ENCODE measurements at places on chromosomes 3 and 15.

DNA sequence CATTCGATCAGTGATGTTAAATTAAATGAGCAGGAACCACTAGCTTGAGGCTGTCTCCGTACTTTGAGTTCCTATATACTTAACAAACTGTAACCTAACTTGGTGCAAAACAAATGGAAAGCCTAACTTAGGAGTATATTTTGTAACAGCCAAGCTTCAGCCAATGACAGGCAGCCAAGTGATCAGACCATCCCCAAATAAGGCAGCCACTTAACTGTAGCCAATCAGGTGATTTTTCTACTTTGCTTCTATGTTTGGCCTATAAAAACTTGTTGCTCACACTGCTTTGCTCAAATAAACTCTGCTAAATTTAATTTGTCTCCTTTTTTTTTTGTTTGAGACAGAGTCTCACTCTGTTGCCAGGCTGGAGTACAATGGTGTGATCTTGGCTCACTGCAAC, 19.3 kb upstream of the ZNF770 start:
- no peak for DNase-seq

DNA sequence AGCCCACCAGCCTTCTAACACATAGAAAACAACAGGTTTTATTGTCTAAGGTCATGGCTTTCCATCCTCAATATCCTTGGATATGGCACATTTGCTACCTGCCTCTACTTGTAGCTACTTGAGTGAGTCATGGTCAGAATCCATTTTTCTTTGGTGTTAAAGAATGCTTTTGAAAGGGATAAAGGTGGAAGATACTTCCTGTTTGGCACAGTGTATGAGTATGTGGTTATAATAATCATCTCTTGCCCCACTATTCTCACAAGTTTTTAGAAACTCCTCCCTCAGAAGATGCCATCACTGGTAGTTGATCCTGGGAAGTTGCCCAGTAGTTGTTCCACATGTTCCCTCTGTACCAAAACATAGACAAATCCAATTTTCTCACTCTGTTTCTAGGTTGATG, 508.6 kb upstream of the IL12A start:
- no peak for DNase-seq

DNA sequence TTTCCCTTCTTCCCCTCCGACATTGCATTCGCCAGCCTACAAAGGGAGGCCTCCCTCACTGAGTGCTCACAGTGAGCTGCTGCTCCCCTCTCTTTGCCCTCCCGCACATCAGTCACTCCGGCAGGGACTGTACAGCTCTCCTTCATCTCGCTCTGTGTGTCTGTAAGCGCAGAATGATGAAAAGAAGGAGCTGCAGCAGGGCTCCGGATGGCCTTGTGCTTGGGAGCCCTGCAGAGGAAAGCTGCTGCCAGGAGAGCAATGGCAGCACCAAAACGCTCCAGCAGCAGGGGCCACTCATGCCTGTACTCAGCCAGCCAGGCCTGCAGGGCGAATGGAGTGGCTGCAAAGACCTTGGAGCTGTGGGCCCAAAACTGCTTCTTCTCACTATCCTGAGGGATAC, 107.0 kb upstream of the NSMCE3 start:
- DNase-seq, result no peak

DNA sequence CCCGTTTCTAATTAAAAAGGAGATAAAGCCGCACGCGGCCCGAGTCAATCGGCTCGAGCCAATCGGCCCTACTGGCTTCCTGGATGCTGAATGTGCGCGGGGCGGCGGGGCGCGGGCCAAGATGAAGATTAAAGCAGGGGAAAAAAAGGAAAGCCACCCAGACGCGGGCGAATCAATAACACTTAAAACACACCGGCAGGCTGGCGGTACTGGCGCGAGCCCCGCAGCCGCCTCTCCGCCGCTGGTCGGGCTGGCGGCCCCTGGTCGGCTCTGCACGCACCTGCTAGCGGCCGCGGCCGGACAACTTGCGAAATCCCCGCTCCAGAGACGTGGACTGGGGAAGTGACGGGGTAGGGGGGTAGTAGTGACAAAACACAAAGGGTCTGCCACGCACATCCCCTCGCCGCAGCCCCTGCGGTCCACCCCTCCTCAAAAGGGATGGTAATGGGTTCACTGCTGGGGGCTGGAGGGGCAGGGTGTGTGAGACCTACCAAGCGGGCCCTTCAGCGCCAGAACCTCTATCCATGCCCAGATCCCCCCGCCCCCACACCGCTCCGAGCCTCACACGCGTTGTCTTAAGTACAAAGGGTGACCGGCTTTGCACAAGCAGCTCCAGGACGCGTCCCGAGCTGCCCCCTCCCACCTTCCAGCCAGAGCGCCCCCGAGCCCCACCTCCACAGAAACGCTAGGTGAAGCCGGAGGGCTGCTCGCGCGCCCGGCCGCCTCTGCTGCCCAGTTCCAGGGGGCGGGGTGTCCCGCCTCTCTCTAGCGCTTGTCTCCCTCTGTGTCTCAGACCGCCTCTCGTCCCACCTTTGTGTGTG, 1.4 kb downstream of the WNT7A start:
- no peak for DNase-seq

DNA sequence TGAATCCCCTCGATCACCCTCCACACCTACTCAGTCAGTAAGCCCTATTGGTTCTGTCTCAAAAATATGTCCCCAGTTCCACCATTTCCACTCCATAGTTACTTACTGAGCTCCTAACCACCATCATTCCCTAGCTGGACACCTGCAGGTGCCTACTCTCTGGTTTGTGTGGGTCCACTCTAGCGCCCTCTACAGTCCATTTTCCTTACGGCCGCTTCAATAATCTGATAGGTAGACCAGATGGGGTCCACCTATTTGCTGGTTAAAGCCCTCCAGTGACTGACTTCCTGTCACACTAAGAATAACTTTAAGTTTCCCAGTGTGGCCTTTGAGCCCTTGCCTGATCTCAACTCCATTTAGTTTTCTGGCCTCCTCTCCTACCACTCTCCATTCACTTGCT, 5.0 kb downstream of the GXYLT2 start:
- no peak for DNase-seq

GRCh38 chr3:110165370-110165743, 828.0 kb upstream of the DPPA4 start:
- no peak for DNase-seq

DNA sequence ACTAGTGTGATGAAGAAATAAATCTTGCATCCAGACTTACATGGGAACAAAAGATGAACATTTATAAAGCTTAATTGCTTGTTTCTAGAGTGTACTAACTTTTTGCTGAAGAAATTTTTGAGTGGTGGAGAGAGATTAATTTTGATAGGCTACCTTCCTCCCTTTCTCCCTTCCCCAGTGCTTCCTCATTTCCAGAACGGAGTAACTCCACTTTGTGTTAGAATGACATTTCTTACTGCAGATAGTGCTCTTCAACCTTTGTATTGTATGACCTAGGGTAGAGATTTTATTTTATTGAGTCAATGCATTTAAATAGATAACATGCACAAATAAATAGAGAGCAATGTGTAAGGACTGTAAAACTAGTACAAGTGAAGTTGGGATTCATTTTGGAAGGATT, 1.9 kb downstream of the ATP1B3 start:
- no peak for DNase-seq

DNA sequence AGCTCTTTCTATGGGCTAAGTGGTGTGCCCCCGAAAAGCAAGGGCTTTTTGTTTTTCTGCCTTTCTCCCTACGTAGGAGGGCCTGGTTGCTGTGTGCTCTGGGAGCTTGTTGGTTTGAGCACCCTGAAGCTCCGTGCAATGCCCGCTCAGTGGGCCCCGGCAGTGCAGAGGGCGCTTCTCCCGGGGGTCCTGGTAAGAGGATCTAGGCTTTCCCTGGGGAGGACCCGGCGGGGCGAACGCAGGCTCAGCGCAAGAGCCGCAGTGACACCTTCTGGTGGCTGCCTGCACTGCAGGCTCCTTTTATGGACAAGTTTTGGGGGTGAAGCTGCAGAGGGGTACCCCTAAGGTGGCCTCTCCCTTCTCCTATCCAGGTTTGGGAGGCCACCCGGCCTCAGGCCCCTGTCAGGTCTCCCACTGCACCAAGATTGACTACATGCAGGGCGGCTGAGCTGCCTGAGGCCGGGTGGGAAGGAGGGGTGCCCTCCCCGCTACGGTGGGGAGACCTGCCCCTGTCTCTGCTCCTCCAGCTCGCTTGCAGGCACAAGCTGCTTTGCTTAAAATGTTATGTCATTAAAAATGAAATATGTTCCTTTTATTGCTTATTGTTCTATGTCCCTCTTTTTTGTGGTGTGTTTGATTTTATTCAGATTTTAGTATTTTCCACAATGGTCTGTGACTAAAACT, 387.9 kb downstream of the GABRG3 start:
- DNase-seq, result peak; percentile 16

- DNase-seq, result no peak
Measured at GRCh38 chr3:58576716-58577115, 475 bp downstream of the FAM107A start.

Data from GM13976 (cell line).